Stimulated activated CD8-positive, alpha-beta memory T cell treated with anti-CD3 and anti-CD28 coated beads, Interleukin-7, amount 100 ng/mL, for 24 hours (primary cell): ENCODE measurements at places on chromosomes 6 and 20.

DNA sequence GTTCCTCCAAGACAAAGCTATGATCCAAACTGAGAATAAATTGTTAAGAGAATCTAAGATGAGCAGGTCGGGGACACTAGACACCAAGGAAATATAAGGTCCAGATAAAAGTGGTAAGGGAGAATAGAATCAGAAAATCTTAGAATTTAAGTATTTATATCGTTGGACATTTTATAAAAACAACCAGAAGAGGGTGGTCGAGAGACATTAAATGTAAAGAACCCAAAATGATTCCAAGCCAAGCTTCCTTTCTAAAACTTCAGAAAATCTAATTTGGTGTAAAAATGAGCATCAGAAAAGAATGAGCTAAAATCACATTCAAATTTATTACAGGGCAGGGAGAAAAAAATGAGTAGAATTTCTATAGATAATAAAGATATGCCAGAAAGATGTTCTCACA lies 97.8 kb upstream of the OGFRL1 start:
- DNase-seq = no peak

DNA sequence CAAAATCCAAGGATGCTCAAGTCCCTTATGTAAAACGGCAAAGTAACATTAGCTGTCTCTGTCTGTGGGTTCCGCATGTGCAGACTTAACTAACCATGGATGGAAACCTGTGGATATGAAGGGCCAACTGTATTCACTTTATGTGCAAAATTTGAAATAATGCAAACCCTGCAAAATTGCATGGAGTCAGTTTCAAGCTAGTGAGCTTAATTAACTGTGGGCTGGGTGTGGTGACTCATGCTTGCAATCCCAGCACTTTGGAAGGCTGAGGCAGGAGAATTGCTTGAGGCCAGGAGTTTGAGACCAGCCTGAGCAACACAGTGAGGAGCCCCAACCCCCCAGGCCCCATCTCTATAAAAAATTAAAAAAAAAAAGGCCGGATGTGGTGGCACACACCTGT lies 81.4 kb downstream of the ANKS1A start:
- no peak for DNase-seq

DNA sequence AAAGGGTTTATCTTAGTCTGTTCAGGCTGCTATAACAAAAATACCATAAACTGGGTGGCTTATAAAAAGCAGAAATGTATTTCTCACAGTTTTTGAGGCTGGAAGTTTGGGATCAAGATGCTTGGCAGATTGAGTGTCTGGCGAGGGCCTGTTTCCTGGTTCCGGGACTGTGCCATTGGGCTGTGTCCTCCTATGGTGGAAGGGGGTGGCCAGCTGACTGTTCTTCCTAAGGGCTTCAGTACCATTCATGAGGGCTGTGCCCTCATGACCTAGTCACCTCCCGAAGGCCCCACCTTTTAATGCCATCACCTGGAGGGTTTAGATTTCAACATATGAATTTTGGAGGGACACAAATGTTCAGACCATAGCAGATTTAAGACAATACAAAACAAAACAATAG lies 91.2 kb downstream of the ARID1B start:
- DNase-seq = no peak

- no peak for DNase-seq
Measured at GRCh38 chr20:14673164-14673563, 335.8 kb upstream of the FLRT3 start.

DNA sequence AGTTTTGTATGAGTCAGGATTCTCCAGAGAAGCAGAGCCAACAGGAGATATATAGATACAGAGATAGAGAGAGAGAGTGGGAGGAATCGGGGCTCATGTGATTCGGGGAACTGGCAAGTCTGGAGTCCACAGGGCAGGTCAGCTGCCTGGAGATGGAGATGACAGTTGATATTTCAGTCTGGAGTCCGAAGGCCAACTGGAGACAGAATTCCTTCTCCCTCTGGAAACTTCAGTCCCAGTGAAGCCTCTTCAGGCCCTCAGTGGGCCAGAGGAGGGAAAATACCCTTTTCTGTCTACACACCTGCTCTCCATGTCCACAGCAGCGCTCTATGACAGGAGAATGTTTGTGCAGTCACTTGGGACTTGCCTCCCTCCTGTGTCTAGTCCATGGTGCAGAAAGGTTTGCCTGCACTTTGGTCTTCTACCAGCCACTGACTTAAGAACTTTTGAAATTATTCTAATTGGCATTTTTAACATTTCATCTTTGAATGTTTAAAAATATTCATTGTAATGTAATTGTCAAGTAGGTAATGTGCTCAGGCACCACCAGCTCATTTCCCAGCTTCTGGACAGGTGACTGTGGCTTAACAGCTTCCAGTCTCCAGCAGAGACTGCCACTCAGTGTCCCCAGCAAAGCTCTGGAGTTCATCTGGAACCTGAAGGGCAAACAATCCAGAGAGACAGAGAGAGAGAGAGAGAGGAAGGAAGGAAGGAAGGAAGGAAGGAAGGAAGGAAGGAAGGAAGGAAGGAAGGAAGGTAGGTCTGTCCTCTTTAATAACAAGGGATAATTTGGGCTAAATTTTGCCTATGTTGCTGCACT lies 43.8 kb upstream of the AFDN start:
- DNase-seq = no peak

DNA sequence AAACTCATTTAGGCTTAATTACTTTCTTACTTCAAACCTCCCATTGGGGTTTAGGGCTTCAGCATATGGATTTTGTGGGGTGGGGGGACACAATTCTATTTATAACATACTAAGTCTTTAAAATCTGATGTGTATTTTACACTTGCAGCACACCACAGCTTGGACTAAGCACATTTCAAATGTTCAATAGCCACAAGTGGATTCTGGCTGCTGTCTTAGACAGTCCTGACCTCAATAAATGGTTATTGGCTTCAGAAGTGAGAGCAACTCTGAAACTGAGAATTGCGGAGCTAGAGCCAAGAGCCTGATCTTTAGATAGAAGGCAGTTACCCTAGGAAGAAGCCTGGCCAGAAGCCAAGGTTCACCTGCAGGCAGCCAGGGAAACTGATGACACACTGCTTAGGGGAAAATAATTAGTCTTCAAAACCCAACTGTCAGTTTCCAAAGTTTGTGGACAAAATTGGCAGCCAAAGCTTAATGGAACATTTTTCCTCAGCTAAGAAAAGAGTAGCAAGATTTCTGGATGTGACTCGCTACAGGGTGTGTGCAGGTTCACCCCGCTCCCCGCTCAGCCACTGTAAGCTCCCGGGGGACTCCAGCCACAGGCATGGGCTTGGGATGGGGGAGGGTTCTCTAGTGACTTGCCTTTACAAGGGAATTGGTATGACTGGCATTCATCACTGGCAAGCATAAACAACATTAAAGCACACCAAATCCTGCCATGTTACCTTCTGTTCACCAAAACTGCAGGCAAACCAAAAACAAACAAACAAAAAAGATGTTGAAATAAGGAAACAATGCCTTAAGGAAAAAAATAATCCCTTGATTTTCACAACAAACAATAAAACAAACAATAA lies 219.8 kb downstream of the TFAP2A start:
- no peak for DNase-seq
